ENCODE measurements at places on chromosomes 7 and 10.

DNA sequence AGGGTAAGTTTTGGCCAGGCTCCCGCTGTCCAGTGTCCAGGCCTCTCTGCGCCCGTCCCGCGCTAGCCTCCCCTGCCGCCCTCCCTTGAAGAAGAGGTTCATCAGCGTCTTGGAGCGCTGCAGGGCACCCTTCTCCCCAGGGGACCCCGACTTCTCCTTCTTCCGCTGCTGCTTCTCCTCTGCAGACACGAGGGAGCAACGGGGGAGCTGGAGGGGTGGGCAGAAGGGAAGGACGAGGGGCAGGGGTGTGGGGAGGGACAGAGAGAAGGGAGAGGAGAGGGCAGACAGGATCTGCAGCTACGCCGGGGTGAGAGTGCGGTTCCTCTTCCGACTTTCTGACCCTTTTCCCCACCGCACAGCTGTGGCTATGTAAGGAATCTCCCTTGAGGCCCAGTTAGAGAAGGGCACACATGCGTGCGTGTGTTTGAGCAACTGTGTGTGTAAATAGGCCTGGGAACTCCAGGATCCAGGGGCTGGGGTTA, 12.8 kb downstream of the PDZD7 start:
- peak; percentile 91 for DNase-seq

DNA sequence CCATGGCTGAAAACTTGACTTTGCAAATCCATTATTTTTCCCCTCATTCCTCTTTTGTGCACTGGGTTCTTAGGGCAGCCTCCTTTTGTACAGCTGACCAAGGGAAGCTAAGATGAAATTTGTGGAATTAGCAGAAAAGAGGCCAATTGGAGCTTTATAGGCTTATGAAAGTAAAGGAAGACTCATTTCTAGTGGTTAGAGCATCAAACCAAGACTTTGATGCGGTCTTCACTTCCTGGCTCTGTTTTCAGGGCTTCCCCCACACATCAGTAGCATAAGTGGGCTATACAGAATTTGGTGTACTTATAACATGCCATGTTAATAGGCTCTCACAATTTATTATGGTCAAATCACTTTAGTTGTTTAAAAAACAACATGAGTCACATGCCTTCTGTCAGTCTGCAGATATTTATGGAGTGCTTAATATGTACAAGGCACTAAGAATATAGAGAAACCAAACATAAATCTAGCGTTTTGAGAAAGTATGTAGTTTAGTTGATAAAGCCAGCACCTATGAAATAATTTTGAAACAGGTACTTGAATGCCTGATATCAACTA, 5.7 kb downstream of the AUTS2 start:
- DNase-seq, result no peak

DNA sequence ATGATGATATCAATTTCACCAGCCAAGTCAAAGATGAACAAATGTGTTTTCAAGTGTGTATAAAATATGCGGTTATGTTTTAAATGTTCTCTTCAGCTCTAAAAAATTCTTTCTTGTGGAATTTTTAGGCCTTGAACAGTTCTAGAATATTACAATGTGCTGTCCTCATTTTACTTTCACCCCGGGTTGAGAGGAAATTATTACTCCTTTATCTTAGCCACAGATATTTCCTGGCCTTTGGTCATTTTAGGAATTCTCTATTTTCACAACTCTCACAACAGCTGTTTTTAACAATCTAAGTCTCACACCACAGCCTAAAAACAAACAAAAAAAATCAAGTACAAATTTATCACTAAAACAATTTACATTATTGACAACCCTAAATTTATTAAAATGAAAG, 112.2 kb upstream of the HGF start:
- DNase-seq, result no peak

DNA sequence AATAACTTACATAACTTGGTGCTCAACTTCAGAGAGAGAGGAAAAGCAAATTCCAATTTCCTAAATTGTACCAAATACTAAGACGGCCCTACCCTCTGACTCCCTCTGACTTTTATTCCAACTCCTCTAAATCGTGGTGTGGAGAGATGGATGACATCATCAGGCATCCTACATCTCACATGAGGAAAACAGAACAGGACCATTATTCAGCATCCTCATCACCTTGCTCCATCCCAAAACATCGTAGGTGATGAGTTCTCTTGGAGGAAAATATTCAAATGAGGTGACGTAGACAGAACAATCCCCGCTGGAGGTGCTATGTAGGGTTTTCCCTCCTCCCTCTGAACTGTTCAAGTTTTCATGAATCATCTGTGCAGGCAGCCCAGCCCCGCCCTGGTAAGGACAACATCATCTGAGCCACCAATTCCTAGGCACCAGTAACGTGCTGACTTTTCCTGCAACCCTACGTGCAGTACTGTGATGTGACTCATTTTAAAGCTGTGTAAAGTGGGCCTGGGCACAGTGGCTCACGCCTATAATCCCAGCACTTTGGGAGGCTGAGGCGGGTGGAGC, 167.2 kb downstream of the CALN1 start:
- DNase-seq, result no peak

- no peak for DNase-seq
These were observed 123.0 kb upstream of the SFMBT2 start for GRCh38 chr10:7533657-7534479.

DNA sequence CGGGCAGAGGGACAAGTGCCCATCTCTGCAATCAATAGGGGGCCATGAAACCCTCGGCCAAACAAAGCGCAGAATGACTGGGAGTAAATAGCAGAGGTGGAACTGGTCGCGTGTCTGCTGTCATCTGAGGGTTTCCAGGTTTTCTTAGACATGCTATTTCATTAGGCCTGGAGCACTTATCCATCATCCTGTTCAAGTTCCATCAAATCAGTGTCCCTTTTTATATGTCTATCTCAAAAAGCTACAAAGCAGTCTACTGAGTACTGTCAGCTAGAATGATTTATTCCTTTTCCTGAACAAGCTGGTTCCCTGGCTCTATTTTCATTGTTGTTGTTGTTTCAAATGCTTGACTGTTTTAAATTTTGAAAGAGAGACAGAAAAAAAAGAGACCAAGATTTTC, 590.5 kb downstream of the PARD3 start:
- DNase-seq, result no peak

- no peak for DNase-seq
These were observed 288.5 kb downstream of the TCERG1L start for GRCh38 chr10:131022981-131023380.

DNA sequence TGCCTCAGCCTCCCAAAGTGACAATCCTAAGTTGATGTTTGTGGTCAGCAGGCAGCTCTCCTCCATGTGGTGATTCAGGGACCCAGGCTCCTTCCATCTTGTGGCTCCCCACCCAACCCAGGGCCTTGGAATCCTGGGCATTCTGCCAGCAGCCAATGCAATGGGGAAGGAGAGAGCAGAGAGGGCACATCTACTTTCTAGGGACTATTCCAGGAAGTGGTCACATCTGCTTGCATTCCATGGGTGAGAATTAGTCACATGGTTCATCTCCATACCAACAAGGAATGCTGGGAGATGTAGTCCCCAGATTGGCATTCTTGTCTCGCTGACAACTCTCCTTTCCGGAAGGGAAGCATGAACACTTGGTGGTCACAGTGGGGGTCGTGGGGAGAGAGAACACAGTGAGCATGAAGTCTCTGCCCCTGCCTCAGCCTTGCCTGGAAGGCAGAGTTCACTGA, 9.9 kb upstream of the SRRM3 start:
- peak; percentile 65 for DNase-seq

DNA sequence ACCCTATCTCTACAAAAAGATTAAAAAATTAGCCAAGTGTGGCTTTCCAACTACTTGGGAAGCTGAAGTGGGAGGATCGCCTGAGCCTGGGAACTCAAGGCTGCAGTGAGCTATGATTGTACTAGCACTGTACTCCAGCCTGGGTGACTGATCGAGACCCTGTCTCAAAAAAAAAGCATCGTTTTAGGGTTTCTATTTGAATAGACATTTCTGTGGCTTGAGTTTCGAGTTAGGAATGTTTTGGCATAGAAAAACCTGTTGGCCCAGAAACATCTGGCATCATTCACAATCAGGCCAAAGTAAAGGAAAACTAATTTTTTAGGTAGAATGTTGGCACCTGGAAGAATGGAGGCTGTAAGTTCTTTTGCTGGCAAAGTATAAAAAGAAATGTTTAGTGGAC, 72.4 kb downstream of the AUTS2 start:
- DNase-seq, result no peak

DNA sequence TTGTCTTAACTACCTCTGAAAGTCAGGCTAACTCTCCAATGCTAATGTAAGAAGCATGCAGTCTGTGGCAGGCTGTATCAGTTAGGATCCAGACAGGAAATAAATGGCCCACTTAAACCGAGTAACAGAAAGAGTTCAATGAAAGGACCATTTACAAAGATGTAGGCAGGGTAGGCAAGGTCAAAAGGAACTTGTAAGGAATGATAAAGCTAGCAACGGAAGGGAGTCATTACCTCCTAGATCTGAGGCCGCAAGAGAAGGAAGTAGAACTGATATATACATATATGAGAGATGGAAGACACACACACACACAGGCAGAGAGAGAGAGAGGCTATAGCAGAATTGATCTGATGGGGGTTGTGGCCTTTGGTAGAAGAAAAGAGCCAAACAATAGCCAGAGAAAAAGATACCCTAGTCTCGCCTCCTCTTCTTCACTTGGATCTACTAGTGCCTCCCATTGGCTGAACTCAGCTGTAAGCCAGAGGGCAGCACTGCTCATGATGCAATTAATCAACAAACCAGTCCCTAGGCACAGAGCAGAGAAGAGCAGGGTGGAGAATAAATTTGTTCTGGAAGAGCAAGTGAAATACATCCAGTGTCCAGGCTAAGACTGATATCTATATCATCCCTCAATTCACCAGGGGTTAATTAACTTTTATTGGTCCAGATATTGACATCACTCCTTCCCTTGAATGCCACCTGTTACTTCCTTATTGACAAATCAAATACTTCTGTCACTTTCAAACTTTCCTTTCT, 91.2 kb downstream of the LSMEM1 start:
- peak; percentile 46 for DNase-seq

Measured in Karpas-422 (cell line).